SK-N-SH (cell line): ENCODE measurements at places on chromosomes 4 and X. TPM values are rescaled to one million over a fixed set of nuclear protein-coding genes. Genes with fewer than 3 reads are reported as not detected.

Gene LIMCH1
- 1.2 and 1.3 TPM in 2 replicates for polyA plus RNA-seq

GRCh38 chrX:13597874-13598273, 28.5 kb downstream of the EGFL6 start:
- no peaks in the 10 kb centered on the region for H3K36me3 ChIP-seq
- no peak overlapping the region for H3K27ac ChIP-seq
- DNase-seq: no peak
- no peak overlapping the region for H3K4me3 ChIP-seq
- H3K4me1 ChIP-seq: no peaks in the 10 kb centered on the region

GRCh38 chrX:83469551-83469950, 38.5 kb upstream of the POU3F4 start:
- no peaks in the 10 kb centered on the region for H3K27me3 ChIP-seq
- no peak overlapping the region; the same call in 1 of the 2 replicates for H3K4me3 ChIP-seq
- peak; percentile 15 for DNase-seq
- no peaks in the 10 kb centered on the region for H3K4me1 ChIP-seq

DNA sequence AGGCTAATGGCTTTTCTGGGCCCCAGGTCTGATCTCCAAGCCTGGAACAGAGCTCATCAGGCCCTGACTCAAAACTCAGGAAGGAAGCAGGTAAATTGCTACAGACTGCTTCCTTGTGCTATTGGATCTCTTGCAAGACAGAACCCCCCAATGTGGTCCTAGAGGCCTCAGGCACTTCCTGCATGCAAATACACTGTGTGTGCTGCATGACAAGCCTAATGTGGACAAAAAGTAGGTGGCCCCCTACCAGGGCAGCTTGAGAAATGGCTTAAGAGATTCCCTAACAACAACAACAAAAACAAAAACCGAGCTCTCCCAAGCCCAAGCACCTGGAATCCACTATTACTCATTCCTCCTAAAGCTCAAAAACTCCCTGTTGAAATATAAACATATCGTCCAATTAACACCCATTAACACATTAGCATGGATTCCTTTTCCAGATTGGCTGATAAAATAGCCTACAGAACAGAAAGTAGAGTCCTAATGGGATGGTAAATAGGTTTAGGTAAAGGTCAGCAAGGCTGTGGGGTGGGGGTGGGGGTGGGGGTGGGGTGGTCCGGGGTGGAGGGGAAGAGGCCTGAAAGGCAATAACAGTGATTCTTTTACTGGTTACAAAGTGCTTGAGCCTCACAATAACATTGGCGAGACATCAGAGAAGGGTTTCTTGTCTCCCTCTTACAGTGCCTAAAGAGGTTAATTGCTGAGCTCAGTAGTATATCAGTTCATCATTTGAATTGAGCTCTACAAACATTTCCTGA, 24.1 kb upstream of the FGF16 start:
- H3K4me3 ChIP-seq: no peak overlapping the region
- no peak for DNase-seq
- H3K27me3 ChIP-seq: no peaks in the 10 kb centered on the region
- no peak overlapping the region for H3K27ac ChIP-seq
- H3K4me1 ChIP-seq: no peaks in the 10 kb centered on the region

Gene KLHL34
- not detected in 2 replicates for polyA plus RNA-seq

DNA sequence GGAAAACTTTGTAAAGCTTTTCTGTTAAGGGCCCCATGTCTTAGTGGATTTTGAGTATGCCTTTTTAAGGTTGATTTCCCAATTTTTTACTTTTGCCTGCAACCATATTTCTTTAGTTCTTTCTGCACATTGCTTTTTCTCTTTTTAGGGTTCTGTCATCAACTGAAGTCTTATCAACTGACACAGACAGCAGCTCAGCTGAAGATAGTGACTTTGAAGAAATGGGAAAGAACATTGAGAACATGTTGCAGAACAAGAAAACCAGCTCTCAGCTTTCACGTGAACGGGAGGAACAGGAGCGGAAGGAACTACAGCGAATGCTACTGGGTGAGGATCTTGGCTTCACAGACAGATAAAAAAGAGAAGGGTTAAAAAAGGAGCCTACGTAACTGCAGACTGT, 27.8 kb downstream of the TAF1 start:
- H3K27ac ChIP-seq: no peak overlapping the region
- H3K27me3 ChIP-seq: no peaks in the 10 kb centered on the region
- H3K4me3 ChIP-seq: no peak overlapping the region
- no peaks in the 10 kb centered on the region for H3K4me1 ChIP-seq

Gene GRID2
- 0.08 TPM in 1 of 2 replicates, not detected in the other for polyA plus RNA-seq

DNA sequence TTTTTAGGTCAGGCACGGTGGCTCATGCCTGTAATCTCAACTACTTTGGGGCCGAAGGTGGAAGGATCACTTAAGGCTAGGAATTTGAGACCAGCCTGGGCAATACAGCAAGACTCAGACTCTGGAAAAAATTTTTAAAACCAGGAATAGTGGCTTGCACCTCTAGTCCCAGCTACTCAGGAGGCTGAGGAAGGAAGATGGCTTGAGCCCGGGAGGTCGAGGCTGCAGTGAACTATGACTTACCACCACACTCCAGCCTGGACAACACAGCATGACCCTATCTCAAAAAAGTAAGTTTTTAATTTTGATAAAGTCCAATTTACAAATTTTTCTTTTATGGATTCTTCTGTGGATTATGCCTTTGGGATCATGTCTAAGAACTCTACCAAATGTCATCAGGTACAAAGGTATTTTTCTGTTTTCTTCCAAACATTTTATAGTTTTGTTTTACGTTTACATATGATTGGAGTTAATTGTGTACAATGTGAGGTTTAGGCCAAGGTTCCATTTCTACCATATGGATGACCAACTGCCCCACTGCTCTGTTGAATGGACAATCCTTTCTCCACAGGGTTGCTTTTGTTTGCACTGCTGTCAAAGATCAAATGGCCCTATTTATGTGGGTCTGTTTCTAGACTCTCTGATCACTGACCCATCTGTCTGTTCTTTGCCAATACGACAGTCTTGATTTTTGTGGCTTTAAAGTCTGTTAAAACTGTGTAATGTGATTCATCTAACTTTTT, 48.2 kb downstream of the CPLX1 start:
- H3K27ac ChIP-seq: no peak overlapping the region
- no peak overlapping the region for H3K4me3 ChIP-seq
- no peaks in the 10 kb centered on the region for H3K27me3 ChIP-seq
- H3K36me3 ChIP-seq: peaks cover 27% of the 10 kb centered on the region; the same call in 1 of the 2 replicates

Gene SLC6A14
- not detected in 2 replicates for polyA plus RNA-seq

DNA sequence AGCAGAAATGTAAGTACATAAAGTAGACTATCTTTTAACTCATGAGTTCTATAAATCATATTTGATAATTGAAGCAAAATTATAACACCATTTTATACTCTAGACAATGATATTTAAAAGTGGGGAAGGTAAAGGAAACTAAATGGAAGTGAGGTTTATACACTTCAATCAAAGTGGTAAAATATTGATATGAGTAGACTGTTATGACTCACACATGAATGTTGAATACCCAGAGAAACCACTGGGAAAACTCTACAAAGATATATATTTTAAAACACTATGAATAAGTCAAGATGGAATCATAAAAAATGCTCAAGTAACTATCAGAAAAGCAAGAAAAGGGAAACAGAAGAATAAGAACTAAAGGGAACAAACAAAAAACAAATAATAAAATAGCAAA, 8.4 kb downstream of the VSIG1 start:
- H3K36me3 ChIP-seq: no peaks in the 10 kb centered on the region
- no peak overlapping the region for H3K4me3 ChIP-seq
- no peaks in the 10 kb centered on the region for H3K4me1 ChIP-seq
- no peak for DNase-seq

Gene GPRASP2
- 12.3 TPM in 2 replicates for polyA plus RNA-seq

DNA sequence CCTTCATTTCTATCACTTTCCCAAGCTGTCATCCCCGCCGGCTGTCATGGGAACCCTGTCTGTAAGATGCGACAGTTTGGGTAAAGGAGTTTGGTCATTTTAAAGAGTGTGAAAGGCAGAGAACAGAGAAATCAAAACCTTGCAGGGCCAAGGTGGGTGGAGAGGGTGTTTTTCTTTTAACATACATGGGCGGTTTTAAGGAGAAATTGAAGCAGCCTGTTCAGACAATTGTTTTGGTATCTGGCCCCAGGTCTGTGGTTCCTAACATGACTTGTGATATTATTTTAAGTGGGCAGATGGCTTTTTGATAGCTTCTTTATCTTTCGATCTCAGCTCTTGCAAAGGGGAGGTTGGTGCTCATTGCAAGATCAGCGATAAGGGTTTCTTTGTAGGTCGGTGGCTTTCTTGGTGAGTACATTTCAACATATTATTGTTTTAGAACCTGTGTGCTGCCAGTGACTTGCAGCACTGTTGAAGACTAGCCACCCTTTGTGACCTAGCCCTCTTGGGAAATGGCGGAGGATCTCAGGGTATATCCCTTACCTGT, 3.7 kb downstream of the PPP1R3F start:
- H3K4me1 ChIP-seq: peaks cover 20% of the 10 kb centered on the region; the same call in 1 of the 2 replicates
- peaks cover 4% of the 10 kb centered on the region; the same call in 1 of the 2 replicates for H3K27me3 ChIP-seq
- no peak for DNase-seq
- no peaks in the 10 kb centered on the region; the same call in 1 of the 2 replicates for H3K36me3 ChIP-seq
- no peak overlapping the region for H3K27ac ChIP-seq
- no peak overlapping the region for H3K4me3 ChIP-seq

Gene PNMA6F
- not detected in 2 replicates for polyA plus RNA-seq

DNA sequence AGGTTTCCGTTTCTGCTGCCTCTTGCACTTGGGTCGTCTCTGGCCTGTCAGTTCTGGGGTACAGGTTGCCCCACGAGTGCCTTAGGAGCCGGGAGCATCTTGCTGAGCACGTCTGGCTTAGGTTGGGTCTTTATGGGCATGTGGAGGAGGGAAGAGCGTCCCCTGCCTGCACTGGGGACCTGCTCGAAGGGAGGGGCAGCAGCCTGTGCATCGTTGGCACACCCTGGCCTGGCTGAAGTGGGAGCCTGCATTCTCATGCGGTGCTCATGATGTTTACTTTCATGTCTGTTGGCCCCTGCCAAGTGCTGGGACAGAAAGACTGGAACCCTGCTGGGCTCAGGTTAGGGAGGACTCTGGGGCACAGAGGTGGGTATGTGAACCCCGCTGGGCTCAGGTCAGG, 23.8 kb upstream of the TADA2B start:
- no peaks in the 10 kb centered on the region for H3K4me1 ChIP-seq
- no peak overlapping the region for H3K4me3 ChIP-seq
- no peaks in the 10 kb centered on the region for H3K27me3 ChIP-seq
- DNase-seq: no peak
- H3K27ac ChIP-seq: no peak overlapping the region

- H3K4me1 ChIP-seq: no peaks in the 10 kb centered on the region
- no peaks in the 10 kb centered on the region for H3K27me3 ChIP-seq
- H3K27ac ChIP-seq: no peak overlapping the region
- no peaks in the 10 kb centered on the region for H3K36me3 ChIP-seq
Measured at GRCh38 chrX:15524417-15524816, 23.8 kb downstream of the BMX start.

Gene DGKK
- polyA plus RNA-seq: 0.02 and 0.06 TPM in 2 replicates

GRCh38 chr4:183205193-183205592, 106.1 kb downstream of the WWC2 start:
- H3K4me3 ChIP-seq: no peak overlapping the region
- H3K4me1 ChIP-seq: no peaks in the 10 kb centered on the region; the same call in none of the 2 replicates
- no peak overlapping the region for H3K27ac ChIP-seq
- no peaks in the 10 kb centered on the region for H3K27me3 ChIP-seq

Gene TEX13C
- 0.13 and 0.16 TPM in 2 replicates for polyA plus RNA-seq

- no peak overlapping the region for H3K27ac ChIP-seq
- H3K4me1 ChIP-seq: no peaks in the 10 kb centered on the region; the same call in 1 of the 2 replicates
- DNase-seq: no peak
- H3K4me3 ChIP-seq: no peak overlapping the region
- no peaks in the 10 kb centered on the region for H3K36me3 ChIP-seq
Measured at GRCh38 chr4:90069151-90069550, 58.0 kb upstream of the CCSER1 start.
